Fibroblast of skin of right biceps (primary cell): ENCODE measurements at places on chromosomes 3 and 15.
A peak's percentile ranks its signal among the peaks of the same experiment; 100 is the strongest.

DNA sequence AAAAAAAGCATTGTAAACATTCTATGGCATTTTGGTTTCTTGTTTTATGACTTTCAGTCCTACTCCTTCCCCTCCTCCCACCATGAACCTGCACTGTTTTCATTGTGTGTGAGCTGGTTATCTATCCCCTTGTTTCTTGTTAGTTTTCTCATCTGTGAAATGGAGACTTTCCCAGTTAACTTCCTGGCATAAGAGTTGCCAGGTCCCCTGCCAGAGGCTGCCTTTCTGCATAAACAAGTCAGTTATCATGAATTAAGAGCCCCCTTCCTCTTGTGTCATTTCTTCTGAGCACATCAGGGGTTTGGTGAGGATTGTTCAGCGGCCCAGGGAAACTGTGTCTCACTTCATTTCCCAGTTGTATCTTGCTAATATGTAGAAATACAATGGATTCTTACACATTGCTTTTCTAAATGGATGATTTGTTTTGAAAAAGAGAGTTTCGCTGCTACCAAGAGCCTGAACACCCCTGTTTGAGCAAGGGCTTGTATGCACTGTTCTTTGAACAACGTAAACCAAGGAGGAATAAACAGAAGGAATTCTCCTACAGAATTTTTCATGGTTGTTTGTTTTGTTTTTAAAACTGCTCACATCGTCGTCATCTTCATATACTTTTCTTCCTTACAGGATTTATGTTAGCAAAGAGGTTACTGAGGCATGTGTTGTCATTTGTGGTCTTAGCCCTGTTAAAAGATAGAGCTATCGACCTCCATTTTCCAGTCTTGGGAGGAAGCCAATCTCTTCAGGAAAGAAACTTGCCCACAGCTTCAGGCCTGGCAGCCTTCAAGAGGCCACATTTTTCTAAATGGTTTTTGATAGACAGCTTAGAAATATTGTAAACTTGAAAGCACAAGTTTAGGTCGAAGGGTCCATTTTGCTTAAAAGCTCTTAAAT, 144.6 kb upstream of the IL12A start:
- peak; percentile 46 for DNase-seq

GRCh38 chr3:17573396-17573795, 169.0 kb downstream of the TBC1D5 start:
- no peak for DNase-seq

DNA sequence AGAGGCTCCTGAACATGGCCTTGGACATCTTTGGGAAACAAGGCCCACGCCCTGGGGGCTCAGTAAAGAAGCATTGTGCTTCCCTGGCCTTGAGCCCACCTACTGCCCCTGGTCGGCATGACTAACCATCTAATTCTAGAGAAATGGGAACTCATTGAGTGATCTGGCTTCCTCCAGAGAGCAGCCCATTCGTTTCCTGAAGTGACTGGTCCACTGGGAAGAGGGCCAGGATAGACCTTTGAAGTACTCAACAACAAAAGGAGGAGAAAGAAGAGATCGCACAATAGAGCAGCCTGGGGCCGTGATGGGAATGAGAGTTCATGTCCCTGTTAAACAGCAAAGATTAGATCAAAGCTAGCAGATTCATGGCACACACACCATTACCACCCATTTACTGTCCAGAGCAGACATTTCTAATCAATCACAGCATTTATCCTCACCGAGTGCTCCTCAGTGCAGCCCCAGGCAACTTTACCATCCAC, 514.4 kb upstream of the PROK2 start:
- DNase-seq = peak; percentile 69

GRCh38 chr3:114732353-114732752, 414.7 kb downstream of the ZBTB20 start:
- no peak for DNase-seq

- no peak for DNase-seq
Measured at GRCh38 chr3:89742546-89742945, 635.1 kb downstream of the EPHA3 start.

DNA sequence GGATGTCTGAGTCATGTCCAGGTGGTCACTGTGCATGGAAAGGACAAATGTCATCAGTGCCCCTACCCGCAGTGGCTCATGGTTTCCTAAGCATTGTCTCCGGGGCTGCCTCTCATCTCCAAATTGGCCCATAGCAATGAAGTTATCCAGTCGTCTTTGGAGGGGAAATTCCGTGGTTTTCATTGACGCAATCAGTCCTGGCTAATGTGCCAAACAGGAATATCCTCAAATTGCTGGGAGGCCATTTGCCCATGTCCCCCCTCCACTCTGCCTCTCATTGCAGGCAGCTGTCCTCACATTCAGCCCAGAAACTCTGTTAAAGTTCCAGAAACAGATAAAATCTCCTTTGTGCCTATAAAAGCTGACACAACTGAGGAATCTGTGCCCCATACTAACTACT, 81.6 kb downstream of the MCTP2 start:
- DNase-seq = peak; percentile 76
